Lung (tissue), 17 donors: ENCODE measurements at places on chromosomes 6 and 20.

GRCh38 chr6:40205004-40205403, 270.7 kb upstream of the MOCS1 start:
- H3K36me3 ChIP-seq = no peaks in the 10 kb centered on the region
- H3K27me3 ChIP-seq = no peaks in the 10 kb centered on the region
- no peak overlapping the region for H3K4me3 ChIP-seq

- no peaks in the 10 kb centered on the region for H3K36me3 ChIP-seq
- H3K4me1 ChIP-seq = peaks cover under 1% of the 10 kb centered on the region
- no peak overlapping the region for H3K27ac ChIP-seq
- no peak overlapping the region for H3K4me3 ChIP-seq
- no peaks in the 10 kb centered on the region for H3K27me3 ChIP-seq
These were observed 29.7 kb downstream of the ATXN1 start for GRCh38 chr6:16731478-16732051.

GRCh38 chr6:139939189-139939979, 564.9 kb upstream of the CITED2 start:
- no peak overlapping the region for H3K27ac ChIP-seq
- no peak for DNase-seq
- peaks cover 12% of the 10 kb centered on the region for H3K4me1 ChIP-seq
- H3K36me3 ChIP-seq = no peaks in the 10 kb centered on the region

DNA sequence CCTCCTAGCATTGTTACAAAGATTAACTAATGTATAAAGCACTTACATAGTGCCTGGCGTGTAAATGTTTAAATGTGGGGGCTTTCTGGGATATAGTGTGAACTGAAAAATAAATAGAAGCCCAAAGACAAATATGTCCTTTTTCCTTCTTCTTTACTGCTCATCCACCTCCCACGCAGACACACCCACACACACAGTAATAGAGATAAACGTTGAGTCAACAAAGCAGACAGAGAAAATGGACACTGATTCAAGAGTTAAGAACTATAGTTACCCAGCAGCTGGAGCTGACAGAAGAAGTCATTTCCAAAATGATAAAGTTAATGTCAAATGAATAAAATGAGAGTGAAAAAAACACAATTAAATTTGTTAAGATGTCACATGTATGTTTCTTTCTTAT, 68.3 kb downstream of the FHL5 start:
- H3K4me1 ChIP-seq = peaks cover 3% of the 10 kb centered on the region
- no peak overlapping the region for H3K4me3 ChIP-seq
- no peaks in the 10 kb centered on the region for H3K27me3 ChIP-seq
- no peak overlapping the region for H3K27ac ChIP-seq

- H3K4me1 ChIP-seq = no peaks in the 10 kb centered on the region
- no peaks in the 10 kb centered on the region for H3K36me3 ChIP-seq
- H3K27ac ChIP-seq = no peak overlapping the region
These were observed 127.6 kb upstream of the AKAP12 start for GRCh38 chr6:151112130-151112529.
